Islet precursor cell (in vitro differentiated cells): ENCODE measurements at places on chromosomes 7 and 10.

DNA sequence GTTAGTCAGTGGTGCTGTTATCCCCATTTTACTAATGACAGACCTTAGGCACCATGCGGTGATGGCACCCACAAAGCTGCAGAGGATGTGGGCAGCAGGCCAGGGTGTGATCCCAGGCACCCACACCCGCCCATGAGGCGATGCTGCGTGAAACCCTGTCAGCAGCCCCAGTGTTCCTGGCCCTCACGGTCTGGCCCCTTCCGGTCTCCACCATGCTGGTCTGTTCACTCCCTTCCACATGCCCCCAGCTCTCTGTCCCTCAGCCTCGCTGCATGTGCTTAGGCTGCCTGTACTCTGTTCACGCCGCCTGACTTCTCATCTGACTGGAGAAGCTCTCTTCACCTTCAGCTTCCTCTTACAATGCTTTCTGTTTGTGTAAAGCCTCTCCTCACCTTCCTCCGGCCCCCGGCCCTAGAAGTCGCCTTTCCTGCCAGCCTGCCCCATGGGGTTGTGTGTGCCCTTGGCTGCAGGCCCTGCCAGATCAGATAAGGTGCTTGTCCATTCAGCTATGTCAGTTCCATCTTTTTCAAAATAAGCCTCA is 17.6 kb upstream of the ORAI2 start:
- no peak for DNase-seq

- DNase-seq, result peak; percentile 38
Measured at GRCh38 chr10:47339186-47339735, 8.9 kb upstream of the RBP3 start.

DNA sequence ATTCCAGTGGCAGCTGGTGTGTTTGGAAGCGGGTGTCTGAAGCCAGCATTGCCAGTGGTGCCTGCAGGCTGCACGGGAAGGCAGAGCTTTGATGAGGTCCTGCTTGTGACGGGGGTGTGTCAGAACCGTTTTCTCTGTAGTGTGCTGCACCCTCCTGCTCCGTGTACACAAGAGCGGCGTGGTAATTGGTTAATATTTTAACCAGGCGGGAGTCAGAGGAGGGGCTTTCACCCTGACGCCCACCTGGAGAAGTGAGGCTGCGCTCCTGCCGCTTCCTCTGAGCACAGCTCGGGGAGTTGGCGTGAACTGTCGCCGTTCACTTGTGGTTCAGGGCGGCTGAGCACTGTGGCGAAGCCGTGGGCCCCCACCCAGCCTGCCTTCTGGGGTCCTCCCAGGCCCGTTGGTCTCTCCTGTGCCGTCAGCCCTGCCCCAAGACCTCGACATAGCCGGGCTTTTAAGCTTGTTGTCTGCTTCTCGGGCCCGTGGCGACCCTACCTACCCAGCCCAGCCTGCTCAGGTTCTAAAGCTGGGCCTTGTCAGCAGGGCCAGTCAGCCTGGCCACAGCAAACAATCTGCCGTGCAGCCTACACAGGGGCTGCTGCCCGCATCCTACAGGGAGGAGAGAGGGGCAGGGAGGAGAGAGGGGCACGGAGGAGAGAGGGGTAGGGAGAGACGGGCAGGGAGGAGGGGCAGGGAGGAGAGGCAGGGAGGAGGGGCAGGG is 11.6 kb downstream of the NKX6-2 start:
- DNase-seq, result no peak

GRCh38 chr10:5692461-5693358 is 8.1 kb downstream of the TASOR2 start:
- peak; percentile 86 for DNase-seq

DNA sequence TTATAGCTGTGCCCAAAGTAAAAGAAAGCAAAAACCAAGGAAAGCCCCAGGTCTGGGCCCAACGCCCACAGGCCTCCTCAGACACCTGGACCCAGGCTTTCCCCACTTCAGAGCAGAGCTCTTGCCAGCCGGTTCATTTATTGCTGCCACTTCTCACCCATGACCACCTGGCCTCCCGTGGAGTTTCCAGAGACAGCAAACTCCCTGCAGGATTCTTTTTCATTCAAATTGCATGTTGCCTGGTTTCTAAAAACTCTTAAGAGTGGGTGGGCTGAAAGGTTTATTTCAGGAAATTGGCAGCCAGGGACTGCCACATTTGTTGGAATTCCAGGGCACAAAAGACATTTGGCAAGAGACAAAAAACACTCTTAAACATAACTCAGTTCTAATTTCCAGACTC is 4.7 kb downstream of the VOPP1 start:
- peak; percentile 31 for DNase-seq
